H1 (cell line): ENCODE measurements at places on chromosomes 3 and 15. TPM values are rescaled to one million over a fixed set of nuclear protein-coding genes. Genes with fewer than 3 reads are reported as not detected.

Gene ITIH3
- polyA plus RNA-seq = not detected in 2 replicates

Gene DNAH12
- not detected in 2 replicates for polyA plus RNA-seq

Gene PLS1
- polyA plus RNA-seq = 10.6 and 18.7 TPM in 2 replicates

Gene RBP2
- polyA plus RNA-seq = not detected in 2 replicates

Gene ACTR8
- polyA plus RNA-seq = 5.9 and 8.3 TPM in 2 replicates

Gene SLC51B
- not detected in 2 replicates for polyA plus RNA-seq

Gene SLC9C1
- polyA plus RNA-seq = 0.06 and 0.15 TPM in 2 replicates

Gene ABHD14A
- 9.8 and 12.4 TPM in 2 replicates for polyA plus RNA-seq

Gene UBE2E2
- polyA plus RNA-seq = 63.0 and 70.6 TPM in 2 replicates

Gene GOLGA8S
- polyA plus RNA-seq = 0.05 TPM in 2 replicates

Gene AP2M1
- polyA plus RNA-seq = 454 and 540 TPM in 2 replicates

Gene SPESP1
- not detected in 2 replicates for polyA plus RNA-seq

Gene TBC1D2B
- polyA plus RNA-seq = 11.9 and 13.6 TPM in 2 replicates
